ENCODE measurements at places on chromosomes 3 and 15.

- no peak for DNase-seq
Measured at GRCh38 chr15:64017591-64018163, 28.6 kb downstream of the DAPK2 start.

GRCh38 chr3:128447561-128448013 is 19.1 kb downstream of the DNAJB8 start:
- no peak for DNase-seq

DNA sequence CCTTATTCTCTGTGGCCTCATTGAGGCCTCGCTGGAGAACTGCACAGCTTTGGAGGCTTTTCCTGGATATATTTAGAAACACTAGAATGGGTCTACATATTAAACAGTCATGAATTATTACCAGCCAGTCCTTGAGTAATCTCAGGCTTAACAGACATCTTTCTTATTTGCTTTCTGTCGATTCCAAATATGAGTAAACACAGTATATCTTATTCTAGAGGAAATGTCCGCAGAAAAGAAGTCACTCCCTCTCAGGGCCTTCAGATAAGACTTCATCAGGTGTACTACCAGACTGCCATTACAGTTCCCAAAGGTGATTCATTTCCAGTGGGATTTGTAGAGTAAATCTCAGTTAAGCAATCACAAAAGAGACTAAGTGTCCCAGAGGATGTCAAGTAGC is 310.7 kb downstream of the RBMS3 start:
- DNase-seq = no peak

DNA sequence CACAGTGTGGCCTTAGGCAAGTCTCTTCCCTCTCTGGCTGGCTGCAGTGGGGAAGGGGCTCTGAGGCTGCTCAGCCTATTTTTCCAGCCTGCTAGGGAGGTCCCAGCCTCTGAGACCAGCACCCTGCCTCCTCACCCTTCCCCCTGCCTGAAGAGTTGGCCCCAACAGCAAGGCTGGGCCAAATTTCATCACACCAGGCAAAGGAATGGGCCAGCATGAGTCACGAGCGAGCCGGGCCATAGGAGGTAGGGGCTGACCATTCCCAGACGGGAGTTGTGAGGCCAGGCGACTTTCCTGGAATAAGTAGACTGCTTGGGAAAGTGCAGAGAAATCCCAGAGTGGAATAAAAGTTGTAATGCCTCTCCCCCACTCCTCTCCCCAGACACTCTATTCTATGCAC is 5.7 kb upstream of the FBLN2 start:
- DNase-seq = peak; percentile 86

All from hepatic stellate cell (primary cell).